ENCODE measurements at places on chromosomes 7 and 10.

GRCh38 chr10:69567920-69568319 lies 5.3 kb downstream of the NEUROG3 start:
- no peak for DNase-seq

- no peak for DNase-seq
These were observed 533 bp upstream of the NKX6-2 start for GRCh38 chr10:132786476-132786883.

DNA sequence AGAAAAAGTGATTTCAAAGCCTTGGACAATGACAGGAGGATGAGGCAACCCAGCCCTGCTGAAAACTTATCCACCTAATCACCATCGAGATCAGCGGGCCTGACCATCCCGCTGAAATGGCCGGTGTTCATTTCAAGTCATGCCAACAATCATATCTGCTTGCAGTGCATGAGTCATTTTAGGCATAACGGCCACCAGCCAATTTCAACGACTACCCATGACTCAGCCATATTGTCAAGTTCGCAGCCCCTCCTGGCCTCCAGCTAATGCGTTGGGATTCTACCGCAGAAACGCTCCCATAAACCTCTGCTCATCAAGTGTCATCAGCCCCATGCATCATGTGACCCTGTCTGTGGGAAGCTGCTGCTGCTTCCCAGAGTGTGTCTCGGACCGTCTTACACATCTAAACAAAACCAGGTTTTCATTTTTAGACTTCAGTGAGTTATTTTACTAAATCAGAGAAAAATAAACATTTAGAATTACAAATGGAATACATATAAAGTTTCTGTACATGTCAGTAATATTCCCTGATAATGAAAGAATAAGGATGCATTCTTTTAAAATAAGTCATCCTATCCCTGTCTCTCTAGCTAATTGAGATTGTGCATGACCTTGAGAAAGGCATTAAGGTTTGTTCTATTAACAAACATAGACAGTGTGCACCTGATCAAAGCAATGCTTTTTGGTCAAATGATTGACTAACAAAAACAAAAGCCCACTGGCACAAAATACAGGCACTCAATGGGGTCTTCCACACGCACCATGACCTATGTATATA lies 188.9 kb downstream of the ADAM12 start:
- no peak for DNase-seq

GRCh38 chr7:92735707-92736106 lies 100.7 kb downstream of the CDK6 start:
- DNase-seq, result no peak

GRCh38 chr10:30435073-30435422 lies 1.1 kb downstream of the MAP3K8 start:
- DNase-seq, result no peak

DNA sequence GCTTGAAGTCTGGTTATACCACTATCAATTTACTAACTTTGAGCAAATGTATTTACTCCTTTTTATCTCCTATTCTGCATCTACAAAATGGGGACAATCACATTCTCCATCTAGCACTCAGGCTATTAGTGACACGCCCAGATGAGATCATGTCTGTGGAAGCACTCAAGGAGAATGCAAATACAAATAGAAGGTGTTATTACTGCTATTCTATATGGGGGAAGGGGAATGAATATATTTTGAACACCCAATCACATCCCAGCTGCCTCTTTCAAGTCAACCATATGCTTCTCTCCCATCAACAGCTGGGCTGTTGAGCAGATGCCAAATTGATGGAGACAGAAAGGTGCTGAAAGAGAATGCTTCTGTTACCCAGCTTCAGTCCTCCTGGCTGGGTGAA lies 23.5 kb downstream of the SGMS1 start:
- DNase-seq, result no peak

- DNase-seq, result no peak
These were observed 152.7 kb downstream of the SKIDA1 start for GRCh38 chr10:21372651-21373410.

GRCh38 chr7:44224080-44224973 lies 23.5 kb downstream of the YKT6 start:
- DNase-seq, result no peak

DNA sequence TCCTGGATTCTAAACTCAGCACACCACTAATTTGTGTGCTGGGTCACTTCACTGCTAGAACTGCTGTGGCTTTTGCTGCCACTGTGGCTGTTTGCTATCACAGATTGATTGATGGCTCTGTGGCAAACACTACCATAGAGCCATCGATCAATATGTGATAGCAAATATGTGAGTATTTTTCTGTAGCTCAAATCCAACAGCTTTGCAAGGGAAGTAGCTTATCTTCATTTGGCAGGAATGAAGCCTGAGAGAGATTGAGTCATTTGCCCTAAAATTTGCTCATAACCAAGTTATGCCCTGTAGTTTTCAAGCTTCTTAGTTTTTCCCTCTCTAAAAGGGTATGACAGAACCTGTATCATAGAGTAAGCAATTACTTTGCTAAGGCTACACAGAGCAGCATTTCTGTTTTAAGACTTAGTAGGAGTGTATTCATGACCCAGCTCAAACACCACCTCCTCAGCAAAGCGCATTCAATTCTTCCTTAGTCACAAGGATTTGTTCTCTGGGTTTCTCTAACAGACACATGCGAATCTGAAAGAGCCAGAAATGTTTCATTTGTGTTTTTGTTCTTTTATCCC lies 43.1 kb downstream of the MINPP1 start:
- no peak for DNase-seq

- no peak for DNase-seq
These were observed 73.7 kb downstream of the ABLIM1 start for GRCh38 chr10:114584419-114584818.

GRCh38 chr7:50431722-50432305 lies 18.3 kb downstream of the FIGNL1 start:
- no peak for DNase-seq

GRCh38 chr7:108503112-108504026 lies 22.6 kb downstream of the PNPLA8 start:
- DNase-seq, result no peak
